ENCODE measurements at places on chromosomes 7 and 10.

DNA sequence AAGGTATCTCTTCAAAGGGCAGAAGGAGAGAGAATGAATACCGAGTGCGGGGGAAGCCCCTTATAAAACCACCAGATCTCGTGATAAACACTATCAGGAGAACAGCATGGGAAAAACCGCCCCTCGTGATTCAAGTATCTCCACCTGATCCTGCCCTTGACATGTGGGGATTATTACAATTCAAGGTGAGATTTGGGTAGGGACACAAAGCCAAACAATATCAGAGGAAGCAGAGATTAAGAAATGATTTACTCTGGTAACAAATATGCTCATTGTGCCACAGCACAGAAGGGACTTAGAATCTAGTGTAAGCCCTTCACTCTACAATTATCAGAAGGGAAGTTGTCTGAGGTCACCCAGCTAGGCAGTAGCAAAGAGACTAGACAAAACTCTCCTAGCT, 40.1 kb upstream of the ZNRF2 start:
- DNase-seq = no peak

DNA sequence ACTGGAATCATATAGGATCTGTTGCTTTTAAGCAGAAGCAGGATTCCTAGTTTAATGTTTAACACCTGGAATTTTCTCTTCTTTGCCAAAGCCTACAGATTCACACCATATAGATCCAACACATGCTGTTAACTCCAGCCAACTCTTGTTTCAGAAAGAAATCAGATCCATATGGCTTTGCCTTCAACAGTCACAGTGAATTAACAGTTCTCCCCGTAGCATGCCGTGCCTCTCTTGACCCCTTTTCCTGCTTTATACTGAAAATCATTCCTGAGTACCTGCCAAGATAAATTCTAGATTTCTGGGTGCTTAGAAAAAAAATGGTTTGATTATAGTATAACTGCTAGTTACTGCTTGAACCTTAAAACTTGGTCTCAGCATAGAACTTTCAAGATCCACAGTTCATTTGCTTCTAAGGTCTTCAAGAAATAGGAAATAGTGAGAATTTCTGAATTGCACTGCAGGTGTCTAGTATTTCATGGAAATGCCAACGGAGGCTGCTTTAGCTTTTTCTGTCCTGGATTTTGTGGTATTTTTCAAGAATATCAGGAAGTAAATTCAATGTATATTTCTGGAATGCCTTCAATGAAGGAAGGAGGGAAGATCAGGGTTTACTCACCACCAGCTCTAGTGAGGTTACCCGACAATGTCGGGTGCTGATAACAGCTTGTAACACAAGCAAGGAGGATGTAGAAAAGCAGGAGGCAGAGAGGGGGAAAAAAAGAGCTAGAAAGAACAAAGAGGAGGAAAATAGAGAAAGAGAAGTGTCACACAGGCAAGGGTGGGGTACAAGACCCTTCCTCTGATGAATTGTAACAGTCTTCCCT, 6.6 kb downstream of the AASS start:
- DNase-seq = peak; percentile 0

GRCh38 chr10:94097656-94098055, 103.9 kb downstream of the PLCE1 start:
- DNase-seq = no peak

DNA sequence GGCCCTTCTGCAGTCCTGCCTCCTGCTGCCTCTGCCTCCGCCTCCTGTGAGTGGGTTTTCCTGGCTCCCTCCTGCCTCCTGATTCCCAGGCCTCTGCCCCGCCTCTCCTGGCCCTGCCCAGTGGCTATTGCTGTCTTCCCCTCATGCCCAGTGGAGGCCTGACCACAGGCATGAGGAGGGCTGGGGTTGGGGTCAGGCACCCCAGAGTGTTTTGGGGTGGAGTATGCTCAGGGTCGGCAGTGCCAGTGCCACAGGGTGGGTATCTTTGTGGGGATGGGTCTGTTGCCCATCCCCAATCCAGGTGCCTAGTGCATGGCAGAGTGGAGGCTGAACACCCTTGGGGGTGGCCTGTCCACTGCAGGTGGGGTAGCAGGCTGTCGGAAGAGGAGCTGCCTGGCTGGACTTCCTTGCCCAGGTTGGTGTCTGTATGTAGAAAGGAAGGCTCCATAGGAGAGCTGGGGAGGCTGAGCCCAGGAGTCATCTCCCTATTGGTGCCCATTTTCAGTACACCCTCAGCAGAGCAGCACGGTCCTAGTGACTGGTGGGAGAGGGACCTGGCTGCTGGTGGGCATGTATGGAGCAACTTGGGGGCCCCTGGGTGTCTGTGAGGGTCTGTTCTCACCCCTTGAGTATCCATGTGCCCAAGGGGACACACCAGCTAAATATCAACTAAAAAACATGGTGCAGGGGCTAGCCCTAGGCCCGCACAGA, 62.2 kb downstream of the ARHGAP22 start:
- DNase-seq = no peak

DNA sequence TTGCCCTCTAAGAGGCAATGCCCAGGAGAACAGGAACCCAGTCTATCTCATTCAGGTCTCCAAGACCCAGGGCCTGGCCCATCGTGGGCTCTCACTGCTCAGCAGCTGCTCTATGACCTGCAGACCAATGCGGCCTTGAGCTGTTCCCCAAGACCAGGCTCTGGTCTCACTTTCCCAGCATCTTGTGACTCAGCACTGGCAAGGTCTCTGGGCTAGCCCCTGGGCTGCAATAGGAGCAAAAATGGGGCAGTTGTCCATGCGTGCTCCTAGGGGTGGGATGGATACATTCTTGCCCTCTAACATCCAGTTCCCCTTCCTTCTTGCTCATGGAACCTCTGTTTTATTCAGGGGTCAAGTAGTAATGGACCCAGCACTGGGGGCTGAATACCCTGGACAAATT, 13.5 kb downstream of the GCK start:
- DNase-seq = no peak

DNA sequence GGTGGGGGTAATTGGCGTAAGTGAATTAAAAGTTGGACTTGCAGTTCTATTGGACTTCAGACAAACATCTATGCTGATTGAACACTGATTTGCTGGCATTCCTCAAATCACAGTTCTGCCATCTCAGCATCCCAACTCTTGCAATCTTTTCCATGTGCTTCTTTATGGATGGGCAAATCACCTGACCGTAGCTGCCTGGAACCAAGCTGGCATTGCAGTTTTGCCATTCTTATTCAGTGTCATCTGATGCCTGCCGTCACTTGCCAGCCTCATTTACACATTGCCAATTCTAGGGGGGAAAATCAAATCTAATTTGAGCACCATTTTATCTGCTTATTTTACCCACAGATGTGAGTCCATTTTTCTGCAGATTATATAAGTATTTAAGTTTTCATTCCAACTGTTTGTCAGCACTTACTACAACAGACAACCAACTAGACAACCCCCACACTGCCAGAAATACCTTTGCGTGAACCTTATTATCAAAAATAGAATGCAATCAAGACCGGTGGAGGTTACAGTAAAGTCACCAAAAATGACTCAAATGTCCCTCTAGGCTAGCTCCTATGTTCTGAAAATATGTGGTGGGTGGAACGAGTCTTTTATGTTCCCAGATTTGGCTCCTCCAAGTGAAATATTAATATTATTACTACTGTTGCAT, 172.3 kb upstream of the CTBP2 start:
- no peak for DNase-seq

Measured in suppressor macrophage treated with lipopolysaccharide for 1 hour (primary cell).